Camera-type eye (tissue), 1 donor: ENCODE measurements at places on chromosomes 11 and 22. TPM values are rescaled to one million over a fixed set of nuclear protein-coding genes. Genes with fewer than 3 reads are reported as not detected.

Gene INCENP
- total RNA-seq: 28.0 TPM

Gene ARHGAP32
- total RNA-seq: 56.8 TPM

Gene SCN3B
- total RNA-seq: 38.5 TPM

Gene ST14
- 3.8 TPM for total RNA-seq

Gene MPPED1
- 11.1 TPM for total RNA-seq

Gene SLC16A8
- total RNA-seq: 12.6 TPM

Gene ACTN3
- total RNA-seq: 0.49 TPM

Gene SLC6A5
- total RNA-seq: 0.99 TPM

Gene TBX1
- total RNA-seq: 2.2 TPM

Gene C11orf16
- total RNA-seq: not detected

Gene HORMAD2
- 1.6 TPM for total RNA-seq

Gene OR4X1
- total RNA-seq: not detected

Gene TEX12
- total RNA-seq: 0.93 TPM

Gene MB
- total RNA-seq: 39.8 TPM

Gene ABCG4
- total RNA-seq: 14.6 TPM

Gene SLC25A45
- 3.5 TPM for total RNA-seq

Gene PRR14L
- 40.0 TPM for total RNA-seq

Gene PDE2A
- 16.2 TPM for total RNA-seq

Gene FGF4
- total RNA-seq: not detected

Gene NXPE2
- total RNA-seq: 0.33 TPM

Gene OR5D18
- total RNA-seq: not detected

Gene ZP1
- not detected for total RNA-seq

Gene CFAP300
- 5.6 TPM for total RNA-seq

Gene OR51B2
- 0.44 TPM for total RNA-seq

Gene OR5B21
- total RNA-seq: not detected

Gene NUDT8
- 3.7 TPM for total RNA-seq

Gene CHRNA10
- 0.88 TPM for total RNA-seq

Gene SLC22A12
- not detected for total RNA-seq

Gene CFAP68
- total RNA-seq: 14.3 TPM

Gene RIBC2
- total RNA-seq: 4.8 TPM
